ENCODE measurements at places on chromosomes 4 and X.

DNA sequence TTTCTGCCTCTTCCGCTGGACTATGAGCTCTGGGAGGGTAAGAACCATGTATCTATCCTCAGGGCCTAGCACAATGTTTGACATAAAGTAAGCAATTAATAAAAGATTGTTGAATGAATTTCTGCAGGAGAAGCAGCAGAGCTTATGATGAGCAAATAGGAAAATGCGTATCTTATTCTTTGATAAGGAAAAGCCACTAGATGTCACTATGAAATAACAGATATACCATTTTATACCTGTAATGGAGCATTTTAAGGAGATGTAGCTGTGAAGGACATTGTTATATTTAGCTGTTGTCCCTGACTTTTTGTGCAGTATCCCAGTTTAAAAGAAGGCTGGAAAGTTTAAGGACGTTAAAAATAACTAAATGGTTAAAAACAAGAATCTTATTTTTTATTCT lies 147.2 kb upstream of the MBNL3 start:
- DNase-seq = no peak

DNA sequence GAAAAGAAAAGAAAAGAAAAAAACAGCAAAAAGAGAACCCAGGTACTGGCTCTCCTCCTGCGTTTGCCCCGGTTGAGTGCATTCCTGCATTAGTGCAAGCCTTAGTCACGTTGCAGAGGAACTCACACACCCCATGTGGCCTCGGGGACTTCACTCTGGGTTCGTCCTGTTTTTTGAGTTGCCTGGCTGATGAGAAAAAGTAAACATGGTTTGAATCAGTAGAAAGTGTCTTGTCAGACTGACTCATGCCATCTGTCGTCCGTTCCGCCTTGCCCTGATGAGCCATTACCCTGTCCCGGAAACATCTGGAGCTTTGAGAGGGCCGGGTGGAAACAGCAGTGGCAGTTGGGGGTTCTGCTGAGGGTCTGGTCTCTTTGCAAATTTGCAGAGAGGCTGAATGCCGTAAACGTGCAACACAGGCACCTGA lies 16.3 kb downstream of the CD99 start:
- peak; percentile 42 for DNase-seq

GRCh38 chr4:40228497-40229365 lies 31.9 kb downstream of the RHOH start:
- DNase-seq = no peak

- DNase-seq = no peak
Measured at GRCh38 chr4:92021203-92021602, 282.6 kb upstream of the GRID2 start.

GRCh38 chr4:18635531-18635930 lies 614.0 kb upstream of the LCORL start:
- no peak for DNase-seq

GRCh38 chr4:166301266-166301665 lies 428.2 kb downstream of the TLL1 start:
- DNase-seq = no peak

GRCh38 chr4:36133658-36134057 lies 110.7 kb downstream of the ARAP2 start:
- DNase-seq = no peak

DNA sequence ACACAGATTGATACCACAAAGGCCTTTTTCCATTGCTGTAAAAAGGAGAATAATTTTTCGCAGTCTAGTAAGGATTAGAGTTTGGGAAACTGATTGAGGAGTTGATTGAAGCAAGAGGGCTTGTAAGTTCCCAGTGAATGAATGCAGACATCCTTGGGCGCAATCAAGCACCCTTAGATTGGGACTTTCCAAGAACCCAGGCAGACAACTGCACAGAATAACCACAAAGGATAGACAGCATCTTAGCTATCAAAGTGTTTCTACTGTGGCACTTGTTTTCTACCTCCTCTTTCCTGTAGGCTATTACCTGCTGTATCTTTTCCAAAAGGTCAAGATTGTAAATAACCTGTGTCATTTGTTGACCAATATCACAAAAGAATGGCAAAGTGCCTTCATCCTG lies 2.6 kb downstream of the COX18 start:
- DNase-seq = no peak

DNA sequence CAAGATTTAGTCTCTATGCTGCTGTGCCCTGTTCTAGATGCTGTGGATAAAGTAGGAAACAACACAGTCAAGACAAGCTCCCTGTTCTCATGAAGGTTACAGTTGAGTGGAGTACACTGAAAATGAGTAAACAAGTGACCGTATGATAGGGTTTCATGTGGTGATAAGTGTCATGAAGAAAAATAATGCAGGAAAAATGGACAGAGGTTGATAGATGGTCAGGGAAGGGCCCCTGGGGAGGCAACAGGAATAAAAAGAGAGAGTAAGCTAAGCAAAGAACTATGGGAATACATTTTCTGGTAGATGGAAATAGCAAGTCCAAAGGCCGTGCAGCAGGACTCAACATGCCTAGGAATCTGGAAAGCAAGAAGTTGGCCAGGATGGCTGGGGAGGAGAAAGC lies 394.0 kb downstream of the DTHD1 start:
- DNase-seq = no peak

DNA sequence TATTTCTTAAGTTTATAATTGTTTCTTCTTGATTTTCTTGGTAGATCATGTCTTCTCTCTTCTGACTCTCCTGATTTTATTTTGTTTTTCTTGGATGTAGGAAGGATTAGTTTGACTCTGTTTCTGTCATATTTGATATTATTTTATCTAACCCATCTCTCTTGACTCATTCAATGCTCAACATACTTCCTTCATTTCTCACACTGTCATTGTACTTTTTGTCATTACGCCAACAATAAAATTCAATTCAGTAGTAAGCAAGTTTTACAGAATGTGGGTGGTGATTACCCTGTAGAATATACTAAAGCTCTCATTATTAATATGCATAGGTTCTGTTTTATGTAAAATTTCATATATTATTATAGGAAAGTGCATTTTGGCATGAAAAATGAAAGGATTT lies 1303.0 kb upstream of the AGA start:
- no peak for DNase-seq

DNA sequence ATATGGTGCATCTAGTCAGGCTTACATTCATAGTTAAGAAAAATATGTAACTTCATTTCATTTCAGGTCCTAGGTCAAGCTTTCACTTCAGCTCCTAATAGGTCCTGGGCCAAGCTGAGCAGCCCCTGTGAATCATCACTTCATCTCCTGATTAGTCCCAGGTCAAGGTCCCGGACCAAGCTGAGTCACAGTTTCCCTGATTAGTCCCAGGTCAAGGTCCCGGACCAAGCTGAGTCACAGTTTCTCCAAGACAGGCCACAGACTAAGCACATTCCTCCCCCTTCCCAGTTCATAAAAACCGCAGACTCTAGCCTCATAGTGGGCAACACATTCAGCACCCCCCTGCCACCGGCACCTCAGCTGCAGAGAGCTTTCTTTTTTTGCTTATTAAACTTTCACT lies 1331.8 kb downstream of the PCDH19 start:
- DNase-seq = no peak

DNA sequence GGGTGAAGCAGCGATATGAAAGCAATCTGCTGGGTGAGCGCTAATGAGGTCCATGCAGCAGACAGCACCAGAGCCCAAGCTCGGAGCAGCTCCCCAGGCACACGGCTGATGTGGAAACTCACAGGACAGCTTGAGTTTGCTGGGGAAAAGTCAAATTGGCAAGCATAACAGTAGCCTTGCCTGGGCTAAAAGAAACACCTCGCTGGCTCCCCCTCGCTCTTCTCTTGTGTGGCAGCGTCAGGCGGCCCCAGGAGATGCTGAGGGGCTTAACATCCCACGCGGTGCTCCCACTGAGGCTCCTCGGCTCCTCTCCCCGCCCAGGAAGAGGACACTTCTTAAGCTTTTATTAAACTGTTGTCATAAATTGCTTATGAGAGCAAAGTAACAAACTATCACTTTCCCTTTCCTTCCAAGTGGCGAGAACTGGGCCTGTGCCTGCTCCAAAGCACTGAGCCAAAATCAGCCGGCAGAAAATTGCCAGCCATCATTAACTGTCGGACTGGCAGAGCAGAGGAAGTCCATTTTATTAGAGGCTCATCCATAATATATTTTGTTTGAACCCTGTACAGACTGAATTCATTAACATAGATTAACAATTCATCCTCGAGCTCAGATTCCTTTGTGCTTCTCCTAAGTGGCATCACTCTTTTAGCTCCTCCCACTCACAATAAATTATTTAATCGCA lies 111.4 kb downstream of the TSPAN5 start:
- DNase-seq = no peak

GRCh38 chr4:5942947-5943346 lies 50.1 kb upstream of the CRMP1 start:
- DNase-seq = no peak

DNA sequence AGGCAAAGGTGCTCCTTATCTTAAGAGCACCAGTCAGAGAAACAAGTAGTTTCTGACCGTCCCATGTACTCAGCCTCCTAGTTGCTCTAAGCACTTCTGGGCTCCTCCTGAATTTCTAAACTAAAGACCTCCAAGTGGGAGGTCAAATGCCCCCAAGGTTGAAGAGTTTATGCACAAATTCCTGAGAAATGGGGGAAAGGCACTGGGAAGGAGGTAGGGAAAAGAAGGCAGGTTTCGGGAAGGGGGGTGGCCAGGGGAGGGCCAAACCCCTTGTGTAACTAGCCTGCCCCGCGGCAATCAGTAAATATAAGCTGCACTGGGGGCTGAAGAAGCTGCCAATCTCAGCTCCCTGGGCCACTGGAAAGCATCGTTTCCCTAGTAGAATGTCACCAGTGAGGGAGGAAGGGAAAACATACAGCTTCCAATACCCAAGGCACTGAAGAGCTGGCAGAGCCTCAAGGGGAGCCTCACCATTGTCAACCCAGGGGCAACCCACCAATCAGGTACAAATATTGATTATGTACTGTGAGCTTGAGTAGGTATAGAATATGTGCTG lies 3.4 kb downstream of the FOXO4 start:
- no peak for DNase-seq

- DNase-seq = no peak
Measured at GRCh38 chr4:99207911-99208718, 10.9 kb downstream of the ADH6 start.

GRCh38 chr4:179872755-179873154 lies 2370.4 kb upstream of the TENM3 start:
- DNase-seq = no peak

GRCh38 chr4:13938299-13938698 lies 310.8 kb upstream of the BOD1L1 start:
- DNase-seq = no peak

- DNase-seq = no peak
Measured at GRCh38 chr4:3688018-3688998, 77.9 kb upstream of the ADRA2C start.

DNA sequence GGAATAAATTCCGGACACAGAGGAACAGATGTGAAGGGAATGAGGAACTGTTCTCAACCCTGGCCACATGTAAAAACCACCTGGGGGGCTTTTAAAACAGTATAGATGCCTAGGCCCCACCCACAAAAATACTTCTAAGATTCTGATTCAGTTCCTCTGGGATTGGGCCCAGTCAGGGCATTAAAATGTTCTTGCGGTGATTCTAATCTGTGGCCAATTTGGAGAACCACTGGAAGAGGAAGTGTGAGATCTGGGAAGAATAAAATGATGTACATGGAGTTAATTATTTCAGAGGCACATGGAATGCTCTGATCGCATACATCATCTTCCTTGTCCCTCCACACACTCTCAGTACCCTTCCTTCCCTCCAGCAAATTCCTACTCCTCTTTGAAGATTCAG lies 192.2 kb downstream of the APBB2 start:
- no peak for DNase-seq

- no peak for DNase-seq
Measured at GRCh38 chr4:101441446-101441845, 94.1 kb upstream of the PPP3CA start.

DNA sequence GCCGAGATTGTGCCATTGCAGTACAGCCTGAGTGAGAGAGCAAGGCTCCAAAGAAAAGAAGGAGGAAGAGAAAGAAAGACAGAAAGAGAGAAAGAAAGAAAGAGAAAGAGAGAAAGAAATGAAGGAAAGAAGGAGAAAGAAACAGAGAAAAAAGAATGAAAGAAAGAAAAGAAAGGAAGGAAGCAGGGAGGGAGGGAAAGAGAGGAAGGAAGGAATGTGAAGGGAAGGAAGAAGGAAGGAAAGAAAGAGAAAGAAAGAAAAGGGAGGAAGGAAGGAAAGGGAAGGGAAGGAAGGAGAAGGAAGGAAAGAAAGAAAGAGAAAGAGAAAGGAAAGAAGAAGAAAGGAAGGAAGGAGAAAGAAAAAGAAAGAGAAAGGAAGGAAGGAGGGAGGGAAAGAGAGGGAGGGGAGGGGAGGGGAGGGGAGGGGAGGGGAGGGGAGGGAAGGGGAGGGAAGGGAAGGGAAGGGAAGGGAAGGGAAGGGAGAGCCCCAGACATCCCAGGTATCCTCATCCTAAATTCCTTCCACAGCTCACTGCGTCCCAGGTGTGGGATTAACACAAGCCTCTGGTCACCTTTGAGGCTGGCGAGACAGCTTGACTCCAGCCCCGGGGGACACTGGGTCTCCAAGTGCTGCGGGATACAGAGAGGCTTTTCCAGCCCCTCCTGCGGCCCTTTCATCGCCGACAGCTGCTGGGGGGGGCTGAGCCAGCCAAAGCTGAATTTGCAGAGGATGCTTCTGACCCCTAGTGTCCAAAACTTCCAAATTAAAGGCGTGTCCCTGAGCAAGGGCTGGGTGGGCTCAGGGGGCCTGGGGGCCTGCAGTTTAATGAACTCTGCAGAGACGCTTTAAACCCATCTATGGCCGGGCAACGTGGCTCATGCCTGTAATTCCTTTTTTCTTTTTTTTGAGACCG lies 24.2 kb upstream of the CSF2RA start:
- DNase-seq = no peak

Data from left ventricle myocardium inferior (tissue), 1 donor.